Suprapubic skin (tissue), 4 donors: ENCODE measurements at places on chromosomes 1 and 21. TPM values are rescaled to one million over a fixed set of nuclear protein-coding genes. Genes with fewer than 3 reads are reported as not detected.

DNA sequence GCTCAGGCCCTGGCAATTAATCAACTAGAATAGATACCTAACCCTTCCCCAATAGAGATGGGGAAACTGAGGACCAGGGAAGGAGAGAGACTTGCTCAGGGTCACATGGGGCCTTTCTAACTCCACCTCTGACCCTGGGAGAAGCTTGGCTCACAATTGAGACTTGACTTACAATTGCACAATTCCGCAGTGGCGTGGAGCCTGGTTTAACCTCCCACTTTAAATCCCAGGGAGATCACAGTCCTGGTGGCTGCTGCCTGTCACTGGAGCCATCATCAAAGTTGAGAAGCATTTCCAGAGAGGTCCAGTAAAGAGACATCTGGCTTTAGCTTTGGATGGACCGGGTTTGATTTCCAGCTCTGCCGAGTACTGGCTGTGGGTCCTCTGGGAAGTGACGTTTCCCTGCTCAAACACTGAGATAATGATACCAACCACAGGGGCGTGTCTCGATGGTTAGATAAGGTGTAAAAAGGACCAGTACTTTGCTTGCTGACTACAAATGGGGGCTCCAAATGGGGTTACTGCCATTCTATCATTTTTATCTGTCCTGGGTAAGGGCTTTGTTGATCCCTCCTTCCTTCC, 39.3 kb downstream of the TRIM62 start:
- DNase-seq = no peak

- no peak for DNase-seq
These were observed 121.2 kb downstream of the LMX1A start for GRCh38 chr1:165235155-165235776.

- no peak for DNase-seq
These were observed 2.3 kb downstream of the FGR start for GRCh38 chr1:27632387-27633297.

- no peak for DNase-seq
These were observed 30.3 kb downstream of the YARS1 start for GRCh38 chr1:32786856-32787255.

Gene SLX9
- total RNA-seq = 13.6 TPM

Gene CSTB
- total RNA-seq = 25.4 TPM

Gene BSND
- total RNA-seq = not detected

DNA sequence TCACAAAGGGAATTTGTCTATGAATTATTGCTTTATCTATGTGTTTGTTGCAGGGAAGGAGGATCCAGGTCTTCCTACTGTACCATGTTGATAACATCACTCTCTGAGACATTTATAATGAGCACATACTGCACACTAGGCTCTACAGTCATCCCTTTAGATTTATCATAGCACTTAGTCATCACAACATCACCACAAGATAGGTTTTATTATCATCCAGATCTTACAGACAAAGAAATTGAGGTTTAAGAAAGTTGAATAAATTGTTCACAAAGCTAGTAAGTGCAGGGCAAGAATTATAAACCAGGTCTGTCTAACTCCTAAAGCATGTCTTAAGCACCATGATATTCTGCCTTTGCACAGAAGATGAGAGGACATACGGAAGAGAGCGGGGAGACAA, 121.1 kb upstream of the ST6GALNAC5 start:
- DNase-seq = no peak

Gene YRDC
- 32.0 TPM for total RNA-seq

Gene CNR2
- not detected for total RNA-seq

GRCh38 chr1:99682291-99682751, 36.4 kb downstream of the PALMD start:
- no peak for DNase-seq

GRCh38 chr1:28296401-28297261, 32.2 kb upstream of the MED18 start:
- DNase-seq = no peak

Gene KLHDC8A
- 0.30 TPM for total RNA-seq

GRCh38 chr21:45972716-45973474, 8.7 kb upstream of the COL6A1 start:
- peak; percentile 91 for DNase-seq

Gene IL20
- total RNA-seq = 1.0 TPM

- DNase-seq = no peak
These were observed 93.9 kb upstream of the PLPPR5 start for GRCh38 chr1:99098589-99098988.

GRCh38 chr1:82388679-82389078, 587.9 kb downstream of the ADGRL2 start:
- no peak for DNase-seq

- DNase-seq = no peak
These were observed 1.3 kb downstream of the EDN2 start for GRCh38 chr1:41483001-41483850.

GRCh38 chr1:6546326-6546725, 8.0 kb downstream of the NOL9 start:
- no peak for DNase-seq

DNA sequence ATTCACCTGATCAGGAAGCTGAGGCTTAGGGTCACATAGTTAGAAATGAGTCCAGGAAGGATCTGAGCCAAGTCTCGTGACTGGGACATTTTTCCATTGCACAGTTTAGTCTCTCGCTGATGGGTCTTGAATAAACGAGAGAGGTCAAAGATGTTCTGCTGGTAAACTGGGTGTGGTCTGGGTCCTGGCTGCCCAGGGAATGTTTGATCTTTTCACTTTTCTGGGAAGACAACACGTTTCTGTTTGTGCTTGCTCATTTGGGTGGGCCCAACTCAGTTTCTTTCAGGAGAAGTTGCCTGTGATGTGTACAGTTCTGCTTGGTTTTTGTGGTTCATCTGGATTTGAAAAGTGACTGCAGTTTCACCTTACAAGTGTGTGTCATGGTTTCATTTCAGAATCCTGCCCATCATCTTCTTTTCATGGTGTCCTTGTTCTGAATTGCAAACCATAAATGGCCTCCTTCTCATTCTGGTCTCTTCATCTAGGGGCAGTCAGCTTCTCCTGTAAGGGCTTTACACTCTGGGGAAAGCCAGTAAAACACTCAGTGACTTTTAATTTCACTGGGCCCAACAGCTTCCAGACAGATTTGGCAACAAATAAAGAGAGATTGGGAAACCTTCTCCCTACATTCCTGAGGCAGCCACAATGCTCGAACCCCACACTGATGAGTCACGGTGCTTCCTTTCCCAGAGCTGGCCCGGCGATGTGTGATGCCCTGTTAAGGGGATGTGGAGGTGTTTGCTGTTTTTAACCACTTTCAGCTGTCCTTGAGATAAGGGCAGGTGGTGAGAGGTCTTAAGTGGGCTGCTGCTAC, 7.2 kb upstream of the TACSTD2 start:
- peak; percentile 72 for DNase-seq

DNA sequence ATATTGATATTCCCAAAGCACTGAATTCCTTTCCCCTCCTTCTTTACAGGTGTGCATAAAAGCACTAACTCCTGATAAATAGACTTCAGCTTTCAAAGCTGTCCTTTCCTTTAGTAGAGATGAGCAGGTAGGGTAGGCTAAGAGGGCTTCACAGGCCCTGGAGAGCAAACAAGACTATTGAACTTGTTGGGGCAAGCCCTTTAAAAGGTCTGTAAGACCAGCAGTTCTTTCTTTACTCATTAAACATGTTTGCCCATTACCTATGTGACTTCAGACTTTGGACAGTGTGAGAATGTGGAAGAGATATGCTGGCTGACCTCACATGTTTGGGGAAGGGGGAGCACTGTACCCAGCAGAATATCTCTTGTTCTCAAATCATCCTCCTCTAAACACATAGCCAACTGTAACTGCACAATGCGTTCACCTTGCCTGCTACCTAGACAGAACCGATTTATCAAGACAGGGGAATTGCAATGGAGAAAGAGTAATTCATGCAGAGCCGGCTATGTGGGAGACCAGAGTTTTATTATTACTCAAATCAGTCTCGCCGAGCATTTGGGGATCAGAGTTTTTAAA, 27.1 kb upstream of the HAO2 start:
- no peak for DNase-seq

- DNase-seq = no peak
These were observed 83.8 kb upstream of the ETS2 start for GRCh38 chr21:38721958-38722357.

GRCh38 chr1:72281144-72281543, 1.2 kb downstream of the NEGR1 start:
- DNase-seq = no peak

- no peak for DNase-seq
These were observed 10.2 kb downstream of the SETSIP start for GRCh38 chr1:92065042-92065441.

- peak; percentile 53 for DNase-seq
These were observed 118.4 kb downstream of the KCNN3 start for GRCh38 chr1:154751690-154752089.

GRCh38 chr1:198725090-198725489, 86.2 kb downstream of the PTPRC start:
- no peak for DNase-seq

- no peak for DNase-seq
These were observed 126.5 kb upstream of the RUNX3 start for GRCh38 chr1:25056536-25056935.

DNA sequence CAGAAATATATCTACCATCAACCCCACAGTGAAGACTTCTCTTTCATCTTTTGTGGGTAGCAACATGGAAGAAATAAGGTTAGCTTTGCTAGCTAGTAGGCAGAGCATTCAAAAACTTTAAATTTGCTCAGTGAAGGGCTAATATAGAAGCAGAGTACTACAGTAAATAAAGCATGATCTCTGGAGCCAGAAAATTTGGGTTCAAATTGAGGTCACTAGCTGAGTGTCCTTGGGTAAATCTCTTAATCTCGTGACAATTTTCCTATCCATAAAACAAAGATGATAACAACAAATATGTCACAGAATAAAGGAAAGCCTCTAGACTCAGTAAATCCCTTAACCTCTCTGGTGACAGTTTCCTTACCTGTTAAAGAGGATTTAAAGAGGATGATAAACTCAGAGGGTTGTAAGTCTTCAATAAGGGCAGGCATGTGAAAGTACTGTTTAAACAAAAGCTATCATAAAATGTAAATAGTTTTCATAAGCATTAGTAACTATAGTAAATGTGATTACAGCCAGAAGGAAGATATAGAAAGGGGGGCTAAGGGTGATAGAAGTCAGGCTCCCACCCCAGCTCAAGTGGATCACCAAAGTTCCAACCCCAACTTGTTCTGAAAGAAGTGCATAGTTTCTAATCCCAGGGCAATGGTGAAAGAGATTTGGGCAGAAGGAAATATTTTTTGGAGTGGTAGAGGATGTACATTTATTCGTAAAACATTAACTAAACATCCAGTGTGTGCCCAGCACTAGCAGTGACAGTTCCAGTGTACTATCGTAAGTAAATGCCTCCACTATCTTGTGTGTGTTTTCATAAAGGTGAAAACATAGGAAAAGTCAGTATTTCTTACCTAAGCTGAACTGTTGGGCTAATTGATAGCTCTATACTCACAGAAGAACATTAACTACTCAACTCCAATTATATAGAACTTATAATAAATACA, 24.8 kb downstream of the TM2D1 start:
- DNase-seq = no peak
